ENCODE measurements at places on chromosomes 12 and 14.

- DNase-seq: peak; percentile 96
Observed at GRCh38 chr12:104280717-104281458, 22.7 kb upstream of the EID3 start.

- no peak for DNase-seq
Observed at GRCh38 chr12:24748326-24748725, 200.6 kb downstream of the BCAT1 start.

DNA sequence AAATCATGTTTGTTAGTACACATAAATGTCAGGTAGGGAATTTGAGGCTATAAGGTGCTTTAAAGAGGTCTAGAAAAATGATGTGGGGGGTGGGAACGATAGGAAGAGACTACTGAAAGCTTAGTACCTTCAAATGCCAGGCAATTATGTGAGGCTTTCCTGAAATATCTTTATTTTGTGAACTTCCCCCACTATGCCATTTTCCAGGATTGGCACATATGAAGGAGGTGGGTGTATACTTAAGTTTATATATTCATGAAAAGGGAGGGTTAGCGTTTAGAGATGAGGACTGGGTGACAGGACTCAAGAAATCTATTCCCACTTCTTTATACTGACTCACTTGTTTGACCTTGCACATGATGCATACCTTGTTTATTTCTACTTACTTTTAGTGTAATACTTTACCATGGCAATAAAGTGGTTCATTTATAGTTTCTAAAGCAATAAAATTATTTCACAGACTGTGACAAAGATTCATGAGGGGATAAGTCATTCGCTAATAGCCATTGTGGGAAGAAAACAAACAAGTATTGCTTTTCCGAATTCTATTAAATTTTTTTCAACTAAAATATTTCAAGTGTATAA, 77.1 kb downstream of the PLEKHA5 start:
- DNase-seq: peak; percentile 42

DNA sequence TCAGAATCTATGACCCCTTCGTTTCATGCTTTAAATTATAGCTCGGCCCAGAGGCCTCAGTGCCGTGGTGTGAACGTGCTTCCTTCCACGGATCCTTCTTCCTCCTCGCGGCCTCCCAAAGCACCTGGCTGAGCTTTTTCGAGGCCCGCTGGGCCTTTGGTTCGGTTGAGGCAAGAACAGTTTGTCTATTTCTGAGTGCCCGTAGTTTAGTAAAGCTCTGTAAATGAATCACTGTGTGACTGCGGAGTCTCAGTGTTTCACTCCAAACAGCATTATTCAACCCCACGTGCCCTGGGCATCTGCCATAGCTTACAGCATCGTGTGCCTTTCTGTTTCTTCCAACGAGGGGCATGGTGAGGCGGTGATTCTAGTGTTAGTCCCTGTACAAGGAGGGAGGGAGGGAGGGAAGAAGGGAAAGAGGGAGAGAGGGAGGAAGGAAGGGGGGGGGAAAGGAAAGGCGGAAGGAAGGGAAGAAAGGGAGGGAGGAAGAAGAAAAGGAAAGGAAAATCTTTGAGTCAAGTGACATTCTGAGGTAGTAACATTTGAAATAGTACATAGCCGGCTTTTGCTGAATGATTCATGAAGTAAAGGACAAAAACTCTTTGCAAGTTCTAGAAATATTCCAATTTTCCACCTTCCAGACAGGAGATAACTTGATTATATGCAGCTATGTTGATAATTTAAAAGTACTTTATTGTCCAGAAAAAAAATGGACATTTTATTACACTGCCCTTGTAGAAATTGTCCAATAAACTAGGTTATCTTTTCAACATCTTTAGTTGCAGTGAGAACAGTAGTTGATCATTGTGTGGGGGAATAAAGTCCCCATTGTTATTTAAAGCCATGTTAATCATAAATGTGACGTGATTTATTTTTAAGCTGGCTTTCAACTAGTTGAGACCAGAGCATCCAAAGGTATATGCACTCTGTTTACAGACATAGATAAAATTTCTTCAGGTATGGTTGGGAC, 1.2 kb upstream of the TRIM9 start:
- DNase-seq: peak; percentile 67

DNA sequence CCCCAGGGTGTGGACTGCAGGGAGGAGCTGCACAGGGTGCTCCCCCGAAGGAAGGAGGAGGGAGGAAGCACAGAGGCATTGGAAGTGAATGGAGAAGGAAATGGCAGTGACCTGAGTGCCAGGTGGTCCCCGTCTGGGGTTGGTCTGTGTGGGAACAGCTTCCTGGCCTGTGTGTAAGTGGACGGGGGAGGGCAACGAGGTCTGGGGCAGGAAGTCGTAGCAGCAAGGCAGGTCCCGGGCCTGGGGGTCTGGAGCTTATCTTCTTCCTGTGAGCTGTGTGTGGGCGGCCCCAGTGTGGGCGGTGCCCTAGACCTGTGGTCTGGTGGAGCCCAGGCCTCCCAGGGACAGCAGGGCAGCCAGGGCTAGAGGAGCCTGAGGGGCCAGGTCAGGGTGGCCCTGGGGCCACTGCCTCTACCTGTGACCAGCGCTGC, 382.1 kb downstream of the TMEM121 start:
- DNase-seq: no peak

DNA sequence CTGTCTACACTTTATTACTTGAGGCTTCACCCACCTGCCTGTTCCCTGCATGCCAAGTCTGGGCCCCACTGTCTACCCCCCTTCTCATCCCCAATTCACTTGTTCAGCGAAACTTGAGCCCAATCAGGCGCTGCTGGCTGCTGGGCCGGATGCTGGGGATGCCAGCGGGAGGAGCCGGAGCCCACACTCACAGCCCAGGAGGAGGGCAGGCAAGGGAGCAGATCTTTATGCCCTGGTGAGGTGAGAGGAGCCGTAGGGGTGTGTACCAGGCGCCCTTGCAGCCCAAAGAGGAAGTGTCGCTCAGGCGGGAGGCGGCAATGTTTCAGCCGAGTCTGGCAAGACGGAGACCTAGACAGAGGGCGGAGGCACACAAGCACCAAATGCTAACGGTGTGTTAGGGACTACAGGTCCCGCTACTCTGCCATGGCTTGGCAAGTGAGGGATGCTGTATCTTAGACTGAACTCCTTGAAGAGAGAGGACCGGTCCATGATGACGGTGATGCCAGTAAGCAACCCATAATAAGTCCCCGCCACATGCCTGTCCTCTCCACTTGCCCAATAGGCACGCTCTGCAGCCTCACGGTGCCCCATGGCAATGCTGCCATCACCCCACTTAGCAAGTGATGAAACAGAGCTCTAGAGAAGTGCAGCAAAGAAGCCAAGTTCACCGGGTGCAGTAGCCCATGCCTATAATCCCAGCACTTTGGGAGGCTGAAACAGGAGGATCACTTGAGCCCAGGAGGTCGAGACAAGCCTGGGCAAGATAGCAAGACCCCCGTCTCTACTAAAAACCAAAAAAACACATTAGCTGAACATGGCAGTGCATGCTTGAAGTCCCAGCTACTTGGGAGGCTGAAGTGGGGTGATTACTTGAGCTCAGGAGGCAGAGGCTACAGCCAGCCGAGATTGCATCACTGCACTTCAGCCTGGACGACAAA, 41.6 kb downstream of the LRRC74A start:
- no peak for DNase-seq

- DNase-seq: peak; percentile 91
Observed at GRCh38 chr12:28780096-28780495, 369.0 kb upstream of the FAR2 start.

DNA sequence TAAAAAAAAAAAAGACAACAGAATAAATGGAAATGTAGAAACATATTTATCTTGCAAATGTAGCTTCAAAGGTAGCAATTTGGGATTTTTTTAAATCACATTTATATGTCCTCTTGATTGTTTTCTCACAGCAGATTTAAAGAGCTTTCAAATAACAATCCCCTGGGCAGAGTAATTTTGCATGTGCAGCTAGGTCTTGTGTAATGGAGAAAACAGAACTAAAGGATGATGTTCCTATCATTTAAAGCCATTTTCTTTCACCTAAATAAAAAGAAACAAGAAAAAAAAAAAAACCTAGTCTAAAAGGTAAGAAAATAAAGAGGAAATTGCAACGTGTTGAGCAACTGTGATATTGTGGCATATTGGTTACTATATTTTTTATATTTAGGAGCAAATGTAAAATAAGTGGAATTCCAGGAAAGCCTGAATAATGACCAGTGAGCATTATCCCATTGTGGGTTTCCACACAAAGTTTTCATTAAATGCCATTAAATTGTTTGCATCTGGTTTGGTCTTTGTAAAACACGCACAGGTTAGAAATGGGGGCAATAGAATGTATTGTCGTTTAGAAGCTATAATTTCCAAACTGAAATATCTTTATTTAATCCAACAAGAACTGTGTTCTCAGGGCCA, 215.6 kb downstream of the SLC6A15 start:
- DNase-seq: no peak
